CD4-positive, alpha-beta T cell treated with Interleukin-6 for 4 hours (primary cell): ENCODE measurements at places on chromosomes 7 and 10.
A peak's percentile ranks its signal among the peaks of the same experiment; 100 is the strongest.

DNA sequence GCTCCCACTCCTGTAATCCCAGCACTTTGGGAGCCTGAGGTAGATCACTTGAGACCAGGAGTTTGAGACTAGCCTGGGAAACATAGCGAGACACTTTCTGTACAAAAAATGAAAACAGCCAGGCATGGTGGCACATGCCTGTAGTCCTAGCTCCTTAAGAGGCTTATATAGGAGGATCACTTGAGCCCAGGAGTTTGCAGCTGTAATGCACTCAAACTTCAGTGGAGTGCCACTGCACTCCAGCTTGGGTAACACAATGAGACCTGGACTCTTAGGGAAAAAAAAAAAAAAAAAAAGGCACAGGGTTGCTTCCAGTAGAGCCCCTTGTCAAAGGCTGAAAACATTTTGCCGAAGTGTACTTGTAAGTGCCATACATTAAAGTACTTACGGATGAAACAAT, 195.3 kb downstream of the PHTF2 start:
- DNase-seq: no peak

GRCh38 chr10:30833628-30833970, 198.1 kb downstream of the ZNF438 start:
- DNase-seq: no peak

GRCh38 chr7:29843726-29844125, 37.4 kb downstream of the WIPF3 start:
- no peak for DNase-seq

DNA sequence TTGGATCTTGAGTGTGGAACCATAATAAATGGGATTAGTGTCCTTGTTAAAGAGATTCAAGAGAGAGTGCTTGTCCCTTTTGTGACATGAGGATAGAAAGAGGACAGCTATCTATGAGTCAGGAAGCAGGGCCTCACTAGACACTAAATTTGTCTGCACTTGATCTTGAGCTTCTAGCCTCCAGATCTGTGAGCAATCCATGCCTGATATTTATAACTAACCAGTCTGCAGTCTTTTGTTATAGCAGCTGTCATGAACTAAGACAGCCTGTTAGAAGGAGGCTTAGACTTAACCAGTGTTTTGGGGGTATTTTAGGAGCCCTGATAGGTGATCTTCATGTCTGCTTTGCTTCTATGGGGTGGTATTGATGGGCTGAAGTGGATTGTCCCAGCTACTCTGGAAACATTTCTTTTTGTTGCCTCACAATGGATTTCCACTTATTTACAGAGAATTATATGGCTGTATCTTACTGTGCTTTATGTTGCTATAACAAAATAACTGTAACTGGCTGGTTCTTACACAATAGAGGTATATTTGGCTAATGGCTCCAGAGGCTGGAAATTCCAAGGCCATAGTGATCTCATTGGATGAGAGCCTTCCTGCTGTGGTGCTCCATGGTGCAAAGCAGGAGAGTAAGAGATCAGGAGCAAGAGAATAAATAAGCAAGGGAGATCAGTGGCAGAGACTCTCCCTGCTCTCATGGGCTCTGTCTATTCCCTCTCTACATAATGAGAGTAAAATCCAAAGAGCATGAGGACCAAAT, 23.4 kb upstream of the AKR1C3 start:
- DNase-seq: no peak

GRCh38 chr7:45455662-45456061, 118.5 kb upstream of the ADCY1 start:
- no peak for DNase-seq

DNA sequence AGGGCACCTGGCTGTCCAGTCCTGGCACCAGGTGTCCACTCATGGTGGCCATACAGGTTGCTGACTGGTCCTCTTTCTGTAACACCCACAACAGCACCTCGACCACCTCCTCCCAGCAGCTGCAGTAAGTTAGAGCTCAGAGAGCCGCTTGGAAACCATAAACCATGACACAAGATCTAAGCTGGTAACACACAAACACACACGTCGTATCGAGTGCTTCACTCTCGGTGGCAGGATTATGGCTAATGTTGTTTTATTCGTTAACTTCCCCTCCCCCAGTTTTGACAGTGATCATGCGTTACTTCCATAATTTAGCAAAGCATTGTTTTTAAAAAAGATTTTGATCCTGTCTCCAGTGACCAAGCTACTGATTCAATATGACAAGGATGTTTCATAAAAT, 59.7 kb downstream of the CAMK2B start:
- DNase-seq: no peak

DNA sequence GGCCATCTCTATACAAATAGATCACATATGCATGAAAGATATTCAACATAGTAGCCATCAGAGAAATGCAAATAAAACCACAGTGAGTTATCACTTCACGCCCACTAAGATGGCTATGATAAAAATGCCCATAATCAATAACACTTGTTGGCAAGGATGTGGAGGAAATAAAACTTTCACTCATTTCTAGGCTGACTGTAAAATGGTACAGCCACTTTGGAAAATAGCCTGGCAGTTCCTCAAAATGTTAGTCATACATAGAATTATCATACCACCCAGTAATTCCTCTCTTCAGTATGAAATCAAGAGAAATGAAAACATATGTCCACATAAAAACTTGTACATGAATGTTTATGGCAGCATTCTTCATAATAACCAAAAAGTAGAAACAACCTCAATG, 324.9 kb downstream of the LRRTM3 start:
- DNase-seq: no peak

GRCh38 chr10:123160311-123160980, 6.2 kb downstream of the BUB3 start:
- DNase-seq: peak; percentile 22

GRCh38 chr7:94875201-94875600, 32.2 kb upstream of the PPP1R9A start:
- DNase-seq: no peak

GRCh38 chr10:125217990-125218675, 57.8 kb upstream of the CTBP2 start:
- no peak for DNase-seq

- no peak for DNase-seq
Measured at GRCh38 chr10:7866176-7866575, 47.9 kb downstream of the TAF3 start.

DNA sequence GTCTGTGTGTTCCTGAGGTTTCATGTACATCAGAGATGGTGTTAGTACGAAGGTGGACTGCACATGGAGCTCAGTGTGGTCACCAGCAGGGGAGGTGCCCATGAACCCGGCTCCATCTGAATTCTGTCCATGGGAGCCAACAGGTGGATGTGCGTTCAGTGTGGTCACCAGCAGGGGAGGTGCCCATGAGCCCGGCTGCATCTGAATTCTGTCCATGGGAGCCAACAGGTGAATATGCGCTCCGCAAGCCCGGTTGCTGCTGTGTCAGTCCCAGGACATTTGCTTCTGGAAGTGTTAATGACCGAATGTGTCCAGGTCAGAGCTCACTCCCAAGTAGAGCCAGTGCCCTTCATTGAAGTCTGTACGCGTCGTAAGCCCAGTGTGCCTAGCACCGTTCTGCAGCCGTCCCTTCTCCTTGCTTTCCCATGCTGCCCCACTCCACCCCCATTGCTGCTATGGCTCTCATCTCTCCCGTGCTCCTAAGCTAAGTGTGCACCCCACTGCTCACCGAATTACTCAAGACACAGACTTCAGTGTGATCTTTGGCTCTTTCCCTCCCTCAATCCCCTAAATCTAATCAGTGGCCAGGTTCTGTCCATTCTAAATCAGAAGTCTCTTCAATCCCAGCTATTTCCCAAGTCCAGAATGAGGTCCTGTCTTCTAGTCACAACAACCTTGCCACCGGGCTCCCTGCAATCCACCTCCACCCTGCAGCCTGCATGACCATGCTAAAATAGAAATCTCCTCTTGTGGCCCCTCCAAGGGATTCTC, 352.4 kb downstream of the TCERG1L start:
- no peak for DNase-seq

DNA sequence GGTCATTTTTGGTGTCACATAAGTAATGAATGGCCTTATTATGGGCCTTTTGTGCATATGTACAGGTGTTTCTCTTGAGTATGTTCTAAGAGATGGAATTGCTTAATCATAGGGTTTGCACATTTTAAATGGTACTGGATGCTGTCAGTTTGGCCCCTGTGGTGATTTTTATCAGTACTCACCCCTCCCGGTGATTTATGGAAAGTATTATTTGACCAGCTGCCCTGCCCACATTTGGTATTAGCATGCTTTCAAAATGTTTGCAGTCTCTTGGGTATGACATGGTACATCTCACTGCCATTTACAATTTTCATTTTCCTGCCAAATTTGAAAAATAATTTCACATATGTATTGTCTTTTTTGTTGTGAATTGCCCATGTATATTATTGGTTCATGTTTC, 427.7 kb downstream of the LRMDA start:
- DNase-seq: no peak

GRCh38 chr10:128907155-128907941, 559.7 kb upstream of the MGMT start:
- no peak for DNase-seq

- DNase-seq: no peak
Measured at GRCh38 chr7:52254396-52255010, 780.9 kb upstream of the POM121L12 start.

DNA sequence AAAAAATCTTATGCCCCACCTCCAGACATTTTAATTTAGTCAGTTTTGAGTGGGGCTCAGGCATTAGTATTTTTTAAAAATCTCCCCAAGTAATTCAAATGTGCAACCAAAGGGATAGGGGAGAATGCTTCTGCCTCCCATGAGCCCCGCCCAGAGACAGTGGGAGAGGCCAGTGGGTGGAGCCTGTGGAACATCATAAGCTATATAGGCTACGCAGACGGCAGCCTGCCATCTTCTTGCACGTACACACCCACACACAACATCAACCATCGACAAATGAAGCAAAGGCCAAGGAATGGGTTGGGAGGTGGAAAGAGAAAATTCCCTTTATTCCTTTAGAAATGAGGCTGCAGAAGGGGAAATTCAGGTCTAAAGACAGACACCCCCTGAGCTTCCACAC, 25.2 kb downstream of the CREB3L2 start:
- no peak for DNase-seq

GRCh38 chr7:137882806-137883205, 36.0 kb upstream of the DGKI start:
- no peak for DNase-seq

DNA sequence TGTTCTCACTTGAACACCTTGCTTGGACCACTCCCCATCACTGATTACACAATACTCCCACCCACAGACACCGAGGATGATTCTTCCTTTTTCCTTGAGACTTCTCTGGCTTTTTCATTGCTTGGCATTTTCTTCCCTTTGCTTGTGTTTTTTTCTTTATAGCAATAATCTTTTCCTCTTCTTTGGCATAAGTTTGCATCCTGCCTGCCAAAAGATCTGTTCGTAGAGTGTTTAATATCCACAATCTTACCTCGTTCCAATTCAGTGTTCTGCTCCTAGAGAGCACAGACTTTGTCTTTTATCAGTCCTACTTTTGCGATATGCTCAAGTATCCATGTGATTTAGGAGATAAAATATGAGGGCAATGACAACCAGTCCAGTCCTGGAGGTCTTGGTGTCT, 303.3 kb upstream of the CDC14C start:
- no peak for DNase-seq

DNA sequence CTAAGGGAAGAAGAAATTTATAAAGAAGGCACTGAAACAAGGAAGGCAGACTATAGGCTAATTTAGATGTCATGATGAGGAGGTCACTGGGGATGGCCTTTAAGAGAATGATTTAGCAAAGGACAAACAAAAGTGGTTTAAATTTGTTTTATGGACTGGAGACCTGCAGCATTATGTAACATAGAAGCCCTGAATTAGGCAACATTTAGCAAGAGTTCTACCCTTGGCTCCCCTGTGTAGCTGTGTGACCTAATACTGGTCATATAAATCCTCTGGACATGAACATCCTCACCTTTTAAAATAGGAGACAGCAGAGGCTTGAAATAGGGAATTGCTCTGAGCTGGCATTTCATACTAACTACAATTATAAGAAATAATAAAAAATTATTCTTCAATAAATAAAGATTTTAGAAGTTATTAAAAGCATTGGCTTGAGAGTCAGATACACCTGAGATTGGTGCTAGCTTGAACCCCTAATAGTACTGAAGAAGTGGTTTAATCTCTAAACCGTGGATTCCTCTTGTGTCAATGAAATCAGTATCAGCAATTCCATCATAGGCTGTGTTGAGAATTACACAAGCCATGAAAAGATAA, 48.9 kb downstream of the RNLS start:
- no peak for DNase-seq
